ENCODE measurements at places on chromosomes 3 and 15.

GRCh38 chr3:66320390-66320789, 99.6 kb downstream of the SLC25A26 start:
- no peak for DNase-seq

DNA sequence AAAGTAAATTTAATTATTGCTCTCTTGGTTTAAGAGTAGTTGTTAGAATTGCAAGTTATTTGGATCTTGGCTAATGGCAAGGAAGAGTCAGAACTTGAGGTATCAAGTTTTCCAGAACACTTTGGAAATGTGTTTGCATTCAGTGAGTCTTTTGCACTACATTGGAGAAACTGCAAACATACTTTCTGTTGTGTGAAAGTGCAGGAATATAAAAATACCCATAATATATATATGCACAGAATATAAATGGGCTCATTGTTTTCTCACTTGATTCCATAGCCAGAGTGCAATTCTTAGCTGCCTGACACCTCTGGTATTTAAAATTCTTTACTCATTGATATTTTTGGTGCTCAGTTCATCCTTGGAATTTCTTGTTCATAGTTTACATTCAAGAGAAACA, 92.9 kb downstream of the HCN4 start:
- DNase-seq = no peak

GRCh38 chr3:102163039-102163817, 271.6 kb upstream of the ZPLD1 start:
- peak; percentile 71 for DNase-seq

DNA sequence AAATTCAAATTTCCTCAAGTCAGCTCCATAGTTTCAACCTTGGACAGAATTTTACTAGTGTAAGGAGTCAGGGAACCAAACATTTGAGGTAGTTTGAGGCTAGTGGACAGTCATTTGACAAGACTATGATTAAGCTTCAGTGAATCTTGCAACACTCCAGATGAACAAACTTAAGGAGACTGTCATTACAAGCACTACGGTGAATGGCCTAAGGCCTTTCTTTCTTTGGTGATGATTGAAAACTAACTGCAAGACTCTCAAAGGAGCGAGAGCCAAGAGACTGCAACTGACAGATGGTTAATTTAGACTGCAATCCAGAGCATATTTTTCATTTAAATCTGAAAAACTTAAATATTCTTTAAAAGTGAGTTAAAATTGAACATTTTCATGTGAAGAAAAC, 272.3 kb upstream of the NECTIN3 start:
- DNase-seq = peak; percentile 45

- no peak for DNase-seq
Observed at GRCh38 chr3:31341130-31341529, 191.6 kb upstream of the STT3B start.

- no peak for DNase-seq
Observed at GRCh38 chr15:93479715-93480114, 390.7 kb upstream of the RGMA start.

GRCh38 chr3:59527493-59527892, 477.7 kb upstream of the CFAP20DC start:
- no peak for DNase-seq

- no peak for DNase-seq
Observed at GRCh38 chr3:14563946-14564539, 23.9 kb upstream of the GRIP2 start.

GRCh38 chr3:101867511-101867910, 18.2 kb downstream of the NFKBIZ start:
- no peak for DNase-seq

DNA sequence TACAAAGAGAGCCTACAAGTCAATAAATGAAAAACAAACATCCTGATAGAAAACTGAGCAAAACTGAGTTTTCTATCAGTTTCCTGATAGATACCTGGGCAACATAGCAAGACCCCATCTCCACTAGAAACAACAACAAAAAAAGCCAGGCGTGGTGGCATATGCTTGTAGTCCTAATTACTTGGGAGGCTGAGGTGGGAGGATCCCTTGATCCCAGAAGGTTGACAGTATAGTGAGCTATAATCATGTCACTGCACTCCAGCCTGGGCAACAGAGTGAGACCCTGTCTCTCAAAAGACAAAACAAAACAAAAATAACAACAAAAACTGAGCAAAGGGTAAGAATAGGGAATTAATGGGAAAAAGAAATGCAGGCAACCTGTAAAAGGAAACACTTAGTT, 23.9 kb upstream of the UBE2E1 start:
- no peak for DNase-seq

GRCh38 chr15:77032647-77033416, 37.9 kb downstream of the PSTPIP1 start:
- no peak for DNase-seq

DNA sequence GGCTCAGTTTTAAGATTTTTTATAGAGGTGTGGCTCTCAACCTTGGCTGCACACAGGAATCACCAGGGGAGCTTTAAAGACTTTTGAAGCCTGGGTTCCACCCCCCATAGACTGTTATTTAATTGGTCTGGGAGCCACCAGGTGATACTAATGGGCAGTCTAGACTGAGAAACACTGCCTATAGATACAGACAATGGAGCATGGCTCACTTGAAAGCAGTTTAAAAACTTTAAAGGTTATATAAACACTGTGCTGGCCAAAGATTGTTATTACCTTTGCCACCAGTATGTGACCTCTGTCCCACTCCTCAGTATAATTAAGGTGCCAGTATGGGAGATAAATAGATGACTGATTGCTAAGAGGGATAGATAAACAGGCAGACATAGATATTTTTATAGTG, 3.8 kb downstream of the GOLIM4 start:
- no peak for DNase-seq

- DNase-seq = no peak
Observed at GRCh38 chr3:7695049-7695448, 806.6 kb upstream of the LMCD1 start.

DNA sequence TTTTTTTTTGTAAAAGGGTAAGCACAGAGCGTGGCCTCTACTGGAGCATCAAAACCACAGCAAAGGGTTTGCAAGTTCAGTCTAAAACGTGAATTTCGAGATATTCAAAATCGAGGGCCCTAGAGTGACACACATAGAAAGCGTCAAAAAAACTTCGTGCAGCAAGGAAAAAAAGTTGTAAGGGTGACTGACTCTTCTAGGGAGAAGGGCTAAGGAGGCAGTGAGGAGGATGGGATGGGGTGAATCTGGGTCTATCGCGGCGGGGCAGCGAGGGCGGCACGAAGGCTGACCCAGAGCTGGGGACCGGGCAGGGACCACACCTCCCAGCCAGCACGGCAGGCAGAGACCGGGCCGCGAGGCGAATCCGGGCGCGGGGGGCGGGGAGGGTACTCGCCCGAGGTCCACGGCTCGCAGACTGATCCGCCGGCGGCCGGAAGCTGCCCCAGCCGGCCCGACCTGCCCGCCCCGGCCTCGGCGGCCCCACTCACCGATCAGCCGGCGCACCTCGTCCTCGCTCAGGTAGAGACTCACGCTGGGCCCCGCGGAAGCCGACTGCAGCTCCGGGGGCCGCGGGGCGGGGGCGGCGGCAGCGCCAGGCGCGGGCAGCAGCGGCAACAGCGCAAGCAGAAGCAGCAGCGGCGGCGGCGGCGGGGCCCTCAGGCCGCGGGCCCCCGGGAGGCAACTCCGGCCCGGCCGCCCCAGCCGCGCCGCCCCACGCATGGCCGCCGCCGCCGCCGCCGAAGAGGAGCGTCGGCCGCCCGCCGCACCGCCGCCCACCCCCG, 533 bp downstream of the RYK start:
- peak; percentile 19 for DNase-seq

GRCh38 chr3:172595664-172596393, 72.6 kb upstream of the TNFSF10 start:
- DNase-seq = peak; percentile 76

- peak; percentile 83 for DNase-seq
Observed at GRCh38 chr15:33086500-33087121, 107.9 kb downstream of the FMN1 start.

GRCh38 chr3:64259636-64260035, 34.4 kb upstream of the PRICKLE2 start:
- no peak for DNase-seq

DNA sequence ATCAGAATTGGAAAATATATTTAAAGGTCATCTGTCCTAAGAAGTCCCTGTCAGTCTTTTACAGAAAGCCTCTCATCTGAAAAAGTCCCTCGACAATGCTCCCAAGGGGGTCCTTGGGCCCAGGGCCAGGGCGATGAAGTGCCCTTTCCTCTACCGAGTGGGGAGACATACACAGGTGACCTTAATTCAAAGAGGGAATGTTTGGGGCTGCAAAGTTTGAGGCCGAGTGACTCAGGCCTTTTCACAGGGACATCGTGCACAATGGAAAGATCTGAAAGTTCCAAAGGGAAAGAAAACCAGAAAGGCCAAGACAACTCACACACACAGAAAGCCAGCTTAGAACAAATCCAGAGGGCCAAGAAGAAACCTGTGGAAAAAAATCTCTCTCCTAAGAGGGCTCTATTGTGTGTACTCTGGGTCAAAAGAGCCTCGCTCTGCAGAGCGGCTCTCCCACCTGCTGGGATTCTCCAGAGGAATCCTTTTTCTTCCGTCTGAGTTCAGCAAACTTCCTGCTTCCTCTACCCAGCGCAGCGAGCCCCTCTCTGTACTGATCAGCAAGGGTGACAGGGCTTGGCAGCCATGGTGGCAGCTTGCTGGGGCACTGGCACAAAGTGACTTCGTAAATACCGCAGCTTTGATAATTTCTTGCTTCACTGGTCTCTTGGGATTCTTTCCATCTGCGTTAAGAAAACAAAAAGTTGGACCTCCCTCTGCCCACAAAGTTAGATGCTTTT, 259.1 kb downstream of the OPA1 start:
- DNase-seq = no peak

GRCh38 chr3:5239602-5240001, 52.1 kb downstream of the EDEM1 start:
- DNase-seq = peak; percentile 50

DNA sequence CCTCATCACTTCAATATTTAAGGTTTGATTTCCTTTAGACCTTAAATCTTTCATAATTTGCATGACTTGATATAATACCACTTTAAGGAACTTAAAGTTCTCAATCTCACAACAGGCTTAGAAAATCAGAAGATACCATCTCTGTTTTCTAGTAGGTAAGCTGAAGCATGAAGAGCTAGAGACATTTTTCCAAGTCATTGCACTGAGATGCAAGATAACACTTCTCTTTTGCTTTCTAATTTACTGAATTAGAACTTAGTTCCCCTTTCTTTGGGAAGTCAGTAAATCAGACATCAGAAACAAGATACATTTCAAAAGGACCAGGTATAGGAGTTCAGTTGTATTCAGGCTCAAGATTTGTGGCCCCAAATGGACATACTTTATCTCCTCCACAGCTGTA, 79.7 kb downstream of the DZIP3 start:
- no peak for DNase-seq

- DNase-seq = no peak
Observed at GRCh38 chr3:43054754-43055153, 51.1 kb downstream of the POMGNT2 start.

DNA sequence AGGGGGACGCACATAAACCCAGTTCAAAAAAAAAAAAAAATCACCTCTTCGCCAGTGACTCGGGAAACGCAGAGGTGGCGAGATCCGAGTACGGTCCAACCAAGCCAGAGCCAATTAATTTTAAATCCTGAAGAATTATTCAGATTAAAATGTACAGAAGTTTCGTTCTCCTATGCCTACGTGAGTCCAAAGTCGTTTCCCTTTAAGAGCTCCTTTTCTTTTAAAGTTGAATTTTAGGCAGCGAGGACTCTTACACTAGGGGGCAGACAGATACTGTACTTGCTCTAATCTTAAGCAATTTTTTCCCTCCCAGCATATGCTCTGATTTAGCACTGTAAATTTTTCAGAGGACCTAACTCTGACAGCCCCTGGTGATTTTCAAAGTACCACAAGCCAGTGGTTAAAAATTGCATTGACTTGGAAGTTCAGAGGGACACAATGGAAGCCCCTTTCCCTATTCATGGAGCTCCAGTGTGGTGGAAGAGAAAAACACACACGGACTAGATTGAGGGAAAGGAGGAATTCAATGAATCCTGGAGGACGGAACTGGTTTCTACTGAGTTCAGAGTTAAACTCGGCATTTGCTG, 3.3 kb upstream of the NR2F2 start:
- peak; percentile 92 for DNase-seq

GRCh38 chr15:68053001-68053400, 1.1 kb upstream of the PIAS1 start:
- DNase-seq = no peak

- DNase-seq = peak; percentile 56
Observed at GRCh38 chr3:171460725-171461524, 720 bp upstream of the TNIK start.

- DNase-seq = peak; percentile 3
Observed at GRCh38 chr15:31871166-31871886, 159.0 kb upstream of the CHRNA7 start.

DNA sequence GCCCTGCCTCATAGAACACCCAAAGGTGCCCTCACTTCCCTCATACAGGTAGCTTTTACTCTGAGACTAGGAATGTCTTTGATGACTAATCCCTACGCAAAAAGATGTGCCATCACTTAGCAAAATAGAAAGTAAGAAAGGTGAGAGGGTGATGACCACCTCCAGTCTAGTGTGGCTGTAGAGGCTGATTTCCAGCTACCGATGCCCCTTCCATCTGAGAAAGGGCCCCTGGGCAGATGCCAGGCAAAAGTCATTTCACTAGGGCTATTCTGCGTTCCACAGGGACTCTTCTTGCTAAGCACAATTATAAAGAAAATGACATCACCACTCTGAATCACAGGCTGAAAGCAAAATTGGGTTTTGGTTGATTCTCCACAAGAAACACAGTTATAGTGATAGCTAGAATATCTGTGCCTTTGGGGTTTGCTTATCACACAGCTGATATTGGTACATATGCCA, 77.4 kb downstream of the RBPMS2 start:
- DNase-seq = peak; percentile 39

GRCh38 chr15:78620021-78620526, 722 bp downstream of the CHRNA3 start:
- DNase-seq = no peak

DNA sequence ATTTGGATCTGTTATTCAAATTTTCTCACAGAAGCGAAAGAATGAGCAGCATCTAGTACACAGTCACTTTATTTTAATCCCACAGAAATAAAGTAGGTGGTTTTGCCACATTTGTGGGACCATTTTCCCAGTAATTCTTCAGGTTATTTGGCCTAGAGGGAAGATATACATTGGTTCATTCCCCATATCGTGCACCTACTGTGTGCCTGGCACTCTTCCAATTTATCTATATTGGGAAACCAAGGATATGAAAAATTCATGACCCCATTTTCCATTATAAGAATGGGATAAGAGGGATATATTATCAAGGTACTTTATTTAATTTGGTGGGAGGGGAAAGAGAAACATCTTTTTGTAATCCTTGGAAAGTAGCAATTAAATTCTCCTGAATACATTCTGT, 35.1 kb downstream of the TRIP4 start:
- no peak for DNase-seq

DNA sequence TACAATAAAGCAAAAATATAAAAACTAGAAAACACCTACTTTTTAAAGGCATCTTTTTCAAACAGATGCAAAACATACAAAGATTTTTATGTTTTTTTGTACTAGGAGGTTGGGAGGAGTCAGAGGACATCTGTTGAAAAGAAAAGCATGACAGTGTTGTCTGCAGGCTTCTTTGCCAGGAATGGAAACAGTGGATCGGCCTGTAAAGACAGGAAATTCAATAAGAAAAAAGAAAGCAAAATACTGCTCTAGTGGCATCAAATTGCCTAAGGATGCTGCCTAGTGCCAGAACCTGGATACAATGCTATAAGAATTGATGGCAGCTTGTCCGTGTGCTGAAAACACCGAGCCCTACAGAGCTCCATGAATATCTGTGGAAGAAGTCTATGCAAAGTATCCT, 69.9 kb downstream of the TBC1D5 start:
- peak; percentile 5 for DNase-seq
